ENCODE measurements at places on chromosomes 1 and 21. TPM values are rescaled to one million over a fixed set of nuclear protein-coding genes. Genes with fewer than 3 reads are reported as not detected.
A peak's percentile ranks its signal among the peaks of the same experiment; 100 is the strongest.

DNA sequence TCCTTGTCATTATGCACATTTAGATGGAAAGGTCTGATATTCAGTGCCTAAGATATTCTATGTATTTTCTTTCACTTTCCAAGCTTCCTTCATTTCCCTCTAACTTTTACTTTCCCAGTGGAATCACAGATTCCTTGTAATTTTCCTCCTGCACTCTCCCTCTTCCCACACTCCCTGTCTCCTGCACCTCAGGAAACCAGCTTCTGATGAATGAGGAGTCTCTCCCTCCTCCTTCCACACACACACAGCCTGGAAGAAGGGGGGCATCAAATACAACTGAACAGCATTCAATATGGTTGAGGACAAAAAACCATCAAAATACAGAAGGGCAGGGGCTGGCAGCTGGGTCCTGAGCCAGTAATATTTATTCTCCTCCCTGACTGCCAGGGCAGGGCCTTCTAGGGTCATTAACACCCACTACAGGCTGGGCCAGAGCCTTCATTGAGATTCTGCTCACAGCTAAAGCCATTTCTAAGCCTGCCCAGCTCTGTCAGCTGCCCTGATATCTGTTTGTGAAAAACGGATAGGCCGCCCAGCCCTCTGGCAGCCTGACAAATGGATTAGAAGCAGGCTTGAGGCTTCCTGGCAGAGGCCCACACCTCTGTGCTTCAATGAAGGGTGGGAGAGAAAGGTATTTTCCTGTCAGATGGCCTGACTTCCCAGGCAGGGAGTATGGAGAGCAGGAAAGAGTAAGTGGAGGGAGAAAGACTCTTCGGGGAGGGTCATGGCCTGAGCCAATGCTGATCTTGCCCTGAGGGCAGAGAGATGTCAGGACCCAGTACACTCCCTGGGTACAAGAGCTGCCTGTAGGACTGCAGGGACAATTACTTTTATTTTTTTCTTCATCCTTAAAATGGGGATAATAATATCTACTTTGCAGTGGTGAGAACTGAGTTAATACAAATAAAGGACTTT lies 138.9 kb upstream of the SPATA6 start:
- H3K4me1 ChIP-seq: no peaks in the 10 kb centered on the region
- DNase-seq: peak; percentile 76
- no peaks in the 10 kb centered on the region for H3K27me3 ChIP-seq
- H3K36me3 ChIP-seq: no peaks in the 10 kb centered on the region
- H3K4me3 ChIP-seq: no peak overlapping the region

DNA sequence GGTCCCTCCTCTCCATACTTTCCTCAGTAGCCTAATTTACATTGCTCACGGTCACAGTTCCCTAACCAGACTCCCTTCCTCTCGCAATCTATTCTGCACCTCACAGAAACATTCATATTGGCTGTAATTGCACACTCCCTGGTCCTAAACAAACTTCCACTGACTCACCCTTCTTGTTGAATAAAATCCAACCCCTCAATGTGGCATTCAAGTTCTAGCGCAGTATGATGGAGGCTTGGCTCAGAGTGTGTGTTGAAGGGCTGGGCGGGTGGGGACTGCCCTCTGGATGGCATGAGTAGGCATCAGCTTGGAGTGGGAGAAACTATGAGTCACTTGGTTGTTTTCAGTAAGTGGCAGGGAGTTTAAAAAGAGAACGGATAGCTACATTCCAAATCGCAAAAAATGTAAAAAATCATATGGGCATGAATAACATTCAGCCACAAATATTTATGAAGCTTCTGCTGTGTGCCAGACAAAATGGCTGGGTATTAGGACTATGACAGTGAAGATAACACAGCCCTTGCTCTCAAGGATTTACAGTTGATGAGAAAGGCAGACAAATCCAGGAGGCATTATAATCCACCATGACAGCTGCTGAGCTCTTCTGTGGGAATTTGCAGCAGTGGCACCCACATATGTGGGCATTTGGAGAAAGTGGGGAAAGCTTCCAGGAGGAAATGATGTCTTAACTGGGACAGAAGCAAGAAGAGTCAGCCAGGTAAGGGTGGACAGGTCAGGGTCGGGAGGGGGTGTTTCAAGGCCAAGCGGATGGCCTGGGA lies 42.2 kb upstream of the LYST start:
- H3K27me3 ChIP-seq: no peaks in the 10 kb centered on the region
- no peak overlapping the region for H3K4me3 ChIP-seq
- H3K36me3 ChIP-seq: no peaks in the 10 kb centered on the region

DNA sequence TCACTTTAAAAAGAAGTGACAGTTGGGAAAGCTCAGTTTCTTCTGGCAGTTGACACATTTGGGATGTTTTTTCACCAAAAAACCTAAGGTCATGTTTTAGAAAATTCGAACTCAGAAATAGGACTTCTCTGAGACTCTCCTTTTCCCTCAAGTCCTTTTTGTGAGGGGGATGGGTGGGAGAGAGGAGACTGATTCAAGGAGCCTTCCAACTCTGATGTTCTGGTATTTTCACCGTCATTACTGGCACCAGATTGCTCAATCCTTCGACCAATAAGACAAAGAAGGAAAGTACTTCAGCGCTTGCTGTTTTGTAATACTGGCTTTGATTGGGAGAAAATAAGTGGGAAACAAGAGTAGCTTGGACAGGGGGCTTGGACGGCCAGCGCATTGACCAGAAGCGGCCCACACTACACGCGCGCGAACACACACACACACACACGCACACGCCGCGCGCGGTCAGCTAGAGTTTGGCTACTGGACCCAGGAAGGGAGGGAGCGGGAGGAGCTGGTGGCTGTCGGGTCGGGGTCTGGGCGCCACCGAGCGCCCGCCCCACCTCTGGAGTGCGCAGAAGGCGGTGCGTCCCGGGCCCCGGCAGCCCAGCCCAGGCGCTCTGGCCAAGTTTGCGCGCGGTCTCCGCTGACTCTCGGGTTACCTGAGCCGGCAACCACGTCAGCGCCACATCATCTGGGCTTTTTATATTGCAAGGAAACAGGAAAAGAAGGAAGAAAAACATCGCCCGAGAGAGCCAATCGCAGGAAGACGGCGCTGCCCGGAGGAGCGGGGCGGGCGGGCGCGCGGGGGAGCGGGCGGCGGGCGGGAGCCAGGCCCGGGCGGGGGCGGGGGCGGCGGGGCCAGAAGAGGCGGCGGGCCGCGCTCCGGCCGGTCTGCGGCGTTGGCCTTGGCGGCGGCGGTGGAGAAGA lies at the start of gene KCNK1:
TSS of gene KCNK1 (plus strand) at position 855 of the 921 bp plus-strand sequence. CDS start at position 921, 66 bp downstream.
- no peaks in the 10 kb centered on the region for H3K36me3 ChIP-seq
- H3K27ac ChIP-seq: no peak within 1 kb of the TSS
- DNase-seq: peak; percentile 25

- H3K27me3 ChIP-seq: peaks cover 6% of the 10 kb centered on the region
- no peak overlapping the region for H3K4me3 ChIP-seq
- DNase-seq: no peak
- H3K36me3 ChIP-seq: no peaks in the 10 kb centered on the region
- H3K27ac ChIP-seq: no peak overlapping the region
- no peaks in the 10 kb centered on the region for H3K4me1 ChIP-seq
Observed at GRCh38 chr1:13956393-13956792, 256.4 kb downstream of the PRDM2 start.

DNA sequence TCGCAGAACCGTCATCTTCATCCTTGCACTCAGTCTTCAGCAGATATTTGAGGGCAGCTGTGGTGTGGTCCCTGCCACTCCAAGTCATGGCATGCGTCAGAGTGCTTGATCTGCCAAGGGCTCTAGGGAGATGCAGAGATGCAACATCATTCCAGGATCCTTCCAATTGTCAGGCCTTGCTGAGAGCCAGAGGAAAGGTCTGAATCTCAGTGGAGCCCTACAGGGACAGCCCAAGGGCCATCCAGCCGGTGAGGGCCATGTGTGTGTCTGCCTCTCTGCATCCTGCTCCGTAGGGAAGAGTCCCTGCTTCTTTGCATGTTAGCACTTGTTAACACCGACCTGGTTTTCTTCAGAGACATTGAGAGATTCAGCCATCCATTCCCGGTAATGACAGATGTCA lies 17.6 kb downstream of the MAPKAPK2 start:
- peaks cover 100% of the 10 kb centered on the region for H3K4me1 ChIP-seq
- no peak overlapping the region for H3K4me3 ChIP-seq
- H3K27ac ChIP-seq: no peak overlapping the region
- peaks cover 7% of the 10 kb centered on the region for H3K36me3 ChIP-seq
- no peaks in the 10 kb centered on the region for H3K27me3 ChIP-seq
- no peak for DNase-seq

- peak within 1 kb of the TSS; percentile 95 for H3K27ac ChIP-seq
- peak within 1 kb of the TSS; percentile 88 for H3K4me3 ChIP-seq
- peak; percentile 99 for DNase-seq
- H3K4me1 ChIP-seq: peaks cover 29% of the 10 kb centered on the region
Observed at GRCh38 chr21:37267269-37268185, at the start of gene VPS26C. VPS26C (minus strand) TSS chr21:37267334; CDS start chr21:37267294, 40 bp downstream.

DNA sequence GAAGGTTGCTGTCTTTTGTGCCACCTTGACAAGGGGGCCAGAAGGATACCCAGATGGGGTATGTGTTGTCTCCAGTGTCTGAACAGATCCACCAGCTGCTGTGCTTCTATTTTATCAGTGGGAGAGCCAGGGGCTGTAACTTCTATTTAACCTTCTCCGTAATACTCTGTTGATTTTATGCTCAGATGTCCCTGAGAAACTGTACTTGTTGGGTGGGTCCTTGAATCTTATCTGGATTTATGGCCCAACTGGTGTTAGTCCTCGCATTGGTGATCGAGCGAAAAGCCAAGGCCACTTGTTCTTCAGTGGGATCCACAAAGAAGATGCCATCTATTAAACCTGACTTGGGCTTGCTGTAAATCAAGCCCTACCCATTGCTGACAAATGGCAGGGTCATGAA lies 56.4 kb downstream of the ST6GALNAC3 start:
- DNase-seq: no peak
- H3K4me1 ChIP-seq: no peaks in the 10 kb centered on the region
- no peak overlapping the region for H3K27ac ChIP-seq
- H3K27me3 ChIP-seq: no peaks in the 10 kb centered on the region
- H3K36me3 ChIP-seq: no peaks in the 10 kb centered on the region

DNA sequence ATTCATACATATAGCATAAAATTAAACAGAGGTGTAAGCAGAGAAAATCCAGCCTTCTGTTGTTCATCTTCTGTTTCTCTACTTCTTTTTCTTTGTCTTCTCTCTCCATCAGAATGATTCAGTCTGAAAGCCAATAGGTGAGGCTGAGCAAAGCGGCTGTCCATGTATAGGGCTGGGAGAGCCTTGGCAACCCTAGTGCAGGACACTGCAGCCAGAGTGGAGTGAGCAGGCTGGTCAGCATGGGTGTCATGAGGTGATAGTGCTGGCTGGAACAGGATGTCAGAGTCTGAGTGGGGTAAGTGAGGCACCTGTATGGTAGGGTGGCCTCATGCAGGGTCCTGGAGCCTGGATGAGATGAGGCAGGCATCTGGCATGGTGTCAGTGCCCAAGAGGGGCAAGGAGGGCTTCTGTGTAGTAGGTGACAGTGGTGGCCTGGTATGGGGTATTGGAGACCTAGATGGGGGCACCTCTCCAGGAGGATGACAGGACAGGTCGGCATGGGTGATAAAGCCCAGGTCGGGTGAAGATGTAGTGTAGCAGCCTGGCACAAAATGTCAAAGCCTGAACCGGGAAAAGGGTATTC lies 45.5 kb upstream of the GTF2B start:
- H3K4me1 ChIP-seq: no peaks in the 10 kb centered on the region
- no peak for DNase-seq
- H3K4me3 ChIP-seq: no peak overlapping the region

DNA sequence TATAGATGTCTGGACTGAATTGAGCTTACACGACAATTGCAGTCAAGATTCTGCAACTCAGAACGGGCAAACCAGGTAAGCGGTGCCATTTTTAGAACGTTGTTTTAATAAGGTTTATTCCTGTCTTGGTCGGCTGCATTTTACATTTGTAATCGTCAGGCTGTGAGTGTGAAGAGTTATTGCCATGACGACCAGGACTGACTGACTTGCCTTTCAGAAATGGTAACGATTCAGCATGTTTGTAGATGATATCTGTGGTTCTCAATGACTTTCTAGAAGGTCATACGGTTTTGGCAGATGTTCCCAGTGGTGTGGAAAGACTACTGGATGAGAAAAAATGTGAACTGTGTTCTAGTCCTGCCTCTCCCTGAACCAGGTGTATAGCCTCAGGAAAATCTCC lies 271.3 kb upstream of the B3GALT2 start:
- no peak overlapping the region for H3K4me3 ChIP-seq
- no peak overlapping the region for H3K27ac ChIP-seq
- H3K4me1 ChIP-seq: no peaks in the 10 kb centered on the region
- no peaks in the 10 kb centered on the region for H3K36me3 ChIP-seq

GRCh38 chr21:14768042-14768441 lies 221.9 kb upstream of the SAMSN1 start:
- H3K4me3 ChIP-seq: no peak overlapping the region
- no peaks in the 10 kb centered on the region for H3K27me3 ChIP-seq
- no peak overlapping the region for H3K27ac ChIP-seq
- no peaks in the 10 kb centered on the region for H3K4me1 ChIP-seq
- DNase-seq: no peak

DNA sequence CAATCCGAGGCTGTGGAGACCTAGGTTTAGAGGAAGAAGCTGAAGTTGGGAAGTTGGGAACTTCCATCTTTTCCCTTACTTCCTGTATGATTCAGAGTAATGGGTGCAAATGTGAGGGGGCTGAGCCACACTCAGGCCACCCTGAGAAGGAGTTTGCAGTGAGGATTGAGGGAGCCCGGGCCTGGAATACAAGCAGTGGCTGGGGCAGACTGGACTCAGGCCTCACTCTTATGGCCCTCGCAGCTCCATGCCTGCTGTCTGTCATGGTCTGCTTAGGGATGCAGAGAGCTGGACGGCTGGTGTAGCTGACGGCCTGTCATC lies 73.7 kb upstream of the RAB4A start:
- H3K27ac ChIP-seq: no peak overlapping the region
- H3K27me3 ChIP-seq: no peaks in the 10 kb centered on the region
- no peaks in the 10 kb centered on the region for H3K4me1 ChIP-seq
- H3K4me3 ChIP-seq: no peak overlapping the region
- H3K36me3 ChIP-seq: no peaks in the 10 kb centered on the region

GRCh38 chr1:7513081-7513480 lies 258.0 kb upstream of the VAMP3 start:
- no peak overlapping the region for H3K27ac ChIP-seq
- no peaks in the 10 kb centered on the region for H3K27me3 ChIP-seq
- DNase-seq: no peak

- no peak overlapping the region for H3K27ac ChIP-seq
- no peaks in the 10 kb centered on the region for H3K36me3 ChIP-seq
- DNase-seq: no peak
- H3K4me1 ChIP-seq: no peaks in the 10 kb centered on the region
Observed at GRCh38 chr1:34444516-34444915, 267.8 kb downstream of the C1orf94 start.

The LCE5A gene
- not detected for total RNA-seq

The RC3H1 gene
- 18.4 TPM for total RNA-seq

The ZNHIT6 gene
- total RNA-seq: 7.9 TPM

The OR2L5 gene
- not detected for total RNA-seq

The USH2A gene
- total RNA-seq: 2.8 TPM
